ENCODE measurements at places on chromosomes 6 and 20.

- peak overlapping the region; percentile 60 for H3K27ac ChIP-seq
- H3K4me1 ChIP-seq: peaks cover 52% of the 10 kb centered on the region
- no peaks in the 10 kb centered on the region for H3K36me3 ChIP-seq
- no peak overlapping the region for H3K4me3 ChIP-seq
Measured at GRCh38 chr6:41578217-41579087, 32.3 kb downstream of the FOXP4 start.

DNA sequence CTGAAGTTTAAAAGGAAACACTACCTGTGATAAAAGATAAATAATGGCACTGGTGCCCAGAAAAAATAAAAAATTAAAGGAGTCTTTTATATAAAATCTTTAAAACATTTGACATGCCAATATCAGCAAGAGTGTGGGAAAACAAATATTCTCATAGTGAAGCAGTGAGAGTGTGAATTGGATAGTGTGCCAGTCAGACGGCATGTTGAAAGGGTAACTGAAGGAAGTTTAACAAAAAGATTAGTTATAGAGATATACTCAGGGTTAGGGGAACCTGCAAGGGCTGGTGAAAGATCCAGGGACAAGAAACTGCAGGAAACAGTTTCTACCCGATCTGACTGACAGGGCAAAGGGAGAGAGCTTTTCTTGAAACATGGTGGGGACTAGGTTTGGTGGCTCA is 22.2 kb upstream of the GMNN start:
- no peaks in the 10 kb centered on the region for H3K36me3 ChIP-seq
- H3K27me3 ChIP-seq: no peaks in the 10 kb centered on the region
- H3K4me1 ChIP-seq: no peaks in the 10 kb centered on the region
- no peak overlapping the region for H3K4me3 ChIP-seq
- no peak overlapping the region for H3K27ac ChIP-seq

- no peaks in the 10 kb centered on the region for H3K4me1 ChIP-seq
- no peaks in the 10 kb centered on the region for H3K27me3 ChIP-seq
- H3K4me3 ChIP-seq: no peak overlapping the region
- no peak for DNase-seq
- H3K36me3 ChIP-seq: no peaks in the 10 kb centered on the region
Measured at GRCh38 chr6:11126876-11127275, 15.4 kb upstream of the ERVFRD-1 start.

GRCh38 chr6:154732538-154733182 is 556 bp upstream of the SCAF8 start:
- H3K27me3 ChIP-seq: no peaks in the 10 kb centered on the region
- H3K4me1 ChIP-seq: peaks cover 36% of the 10 kb centered on the region
- no peak for DNase-seq
- H3K27ac ChIP-seq: peak overlapping the region; percentile 100
- H3K36me3 ChIP-seq: no peaks in the 10 kb centered on the region

- DNase-seq: no peak
- no peak overlapping the region for H3K4me3 ChIP-seq
- no peaks in the 10 kb centered on the region for H3K4me1 ChIP-seq
- H3K27me3 ChIP-seq: no peaks in the 10 kb centered on the region
- H3K27ac ChIP-seq: no peak overlapping the region
Measured at GRCh38 chr20:9019833-9020232, 49.1 kb upstream of the PLCB4 start.

DNA sequence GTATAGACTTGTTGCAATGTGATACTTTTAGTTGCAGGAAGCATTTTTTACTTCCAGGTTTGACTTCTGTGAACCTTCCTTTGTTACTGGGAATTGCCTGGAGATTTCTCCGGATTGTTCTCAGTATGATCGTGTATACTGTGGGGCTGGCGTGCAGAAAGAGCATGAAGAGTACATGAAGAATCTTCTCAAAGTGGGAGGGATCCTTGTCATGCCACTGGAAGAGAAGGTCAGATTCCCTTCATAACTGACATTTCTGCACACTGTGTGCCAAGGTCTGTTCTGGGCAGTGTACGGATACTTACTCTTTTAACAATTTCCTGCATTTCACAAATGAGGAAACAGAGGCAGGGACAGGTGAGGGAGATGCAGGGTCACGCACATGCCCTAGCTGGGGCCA is 9.7 kb downstream of the PCMTD2 start:
- DNase-seq: no peak
- no peaks in the 10 kb centered on the region for H3K4me1 ChIP-seq
- peaks cover 9% of the 10 kb centered on the region for H3K36me3 ChIP-seq
- no peak overlapping the region for H3K4me3 ChIP-seq

DNA sequence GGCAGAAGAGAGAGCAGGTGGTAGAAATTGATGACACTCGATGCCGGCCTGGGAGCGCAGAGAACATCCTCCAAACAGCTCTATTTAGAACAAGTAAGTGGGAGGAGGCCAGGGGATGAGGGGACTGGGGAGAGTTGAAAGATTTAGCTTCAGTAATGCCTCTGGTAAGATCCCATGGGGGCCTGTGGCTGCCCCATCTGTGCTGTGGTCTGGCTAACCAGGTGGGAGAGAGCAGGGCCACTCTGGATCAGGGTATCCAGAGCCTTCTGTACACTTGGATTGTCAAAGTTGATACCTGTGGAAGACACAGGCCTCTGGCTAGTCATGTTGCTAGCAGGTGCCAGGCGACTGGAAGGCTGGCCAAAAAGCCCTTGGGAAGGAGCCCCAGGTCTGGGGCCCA is 27.6 kb downstream of the NCOA5 start:
- H3K4me3 ChIP-seq: no peak overlapping the region
- H3K27ac ChIP-seq: no peak overlapping the region
- peaks cover 71% of the 10 kb centered on the region for H3K36me3 ChIP-seq
- no peak for DNase-seq

GRCh38 chr6:107653183-107653580 is 163.3 kb downstream of the SOBP start:
- H3K4me3 ChIP-seq: no peak overlapping the region
- no peak overlapping the region for H3K27ac ChIP-seq
- H3K27me3 ChIP-seq: no peaks in the 10 kb centered on the region
- no peaks in the 10 kb centered on the region for H3K36me3 ChIP-seq

DNA sequence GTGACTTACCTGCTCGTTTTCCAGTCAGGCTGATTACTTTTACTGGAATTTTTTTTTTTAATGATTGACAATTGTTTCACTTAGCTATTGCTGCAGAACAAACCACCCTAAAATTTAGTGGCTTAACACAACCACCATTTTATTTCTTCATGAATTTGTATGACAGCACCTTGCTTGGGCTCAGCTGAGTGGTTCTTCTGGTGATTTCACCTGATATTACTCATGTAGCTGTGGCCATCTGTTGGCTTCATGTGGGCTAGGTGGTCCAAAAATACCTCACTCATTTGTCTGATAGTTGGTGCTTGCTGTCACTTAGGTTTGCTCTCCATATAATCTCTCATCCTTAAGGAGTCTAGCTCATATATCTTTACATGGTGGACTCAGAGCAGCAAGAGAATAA is 5.3 kb downstream of the ISM1 start:
- no peaks in the 10 kb centered on the region for H3K36me3 ChIP-seq
- no peak overlapping the region for H3K27ac ChIP-seq
- peaks cover 19% of the 10 kb centered on the region for H3K4me1 ChIP-seq
- no peaks in the 10 kb centered on the region for H3K27me3 ChIP-seq
- H3K4me3 ChIP-seq: no peak overlapping the region

DNA sequence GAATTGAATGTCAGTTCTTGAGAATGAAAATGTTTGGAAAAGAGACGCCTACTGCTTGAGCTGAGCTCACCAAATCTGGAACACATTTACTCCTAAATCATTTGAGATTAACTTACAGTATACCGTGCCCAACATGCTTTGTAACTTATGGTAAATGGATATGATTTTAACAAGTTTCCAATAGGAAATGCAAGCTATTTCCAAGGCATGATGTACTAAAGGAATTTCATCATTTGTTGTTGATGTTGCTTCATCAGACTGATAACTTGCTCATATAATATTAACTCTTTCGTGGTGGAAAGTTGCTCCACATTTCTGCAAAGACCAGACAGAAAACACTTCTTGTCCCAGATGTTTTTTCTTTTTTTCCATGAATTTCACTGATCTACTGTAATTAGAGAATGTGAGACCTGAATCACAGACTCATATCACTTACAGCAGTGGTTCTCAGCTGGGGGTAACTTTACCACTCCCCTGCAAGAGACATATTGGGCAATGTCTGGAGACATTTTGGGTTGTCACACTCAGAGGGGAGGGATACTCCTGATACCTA is 116.6 kb upstream of the TRAF3IP2 start:
- no peaks in the 10 kb centered on the region for H3K27me3 ChIP-seq
- H3K4me3 ChIP-seq: no peak overlapping the region
- no peaks in the 10 kb centered on the region for H3K36me3 ChIP-seq

DNA sequence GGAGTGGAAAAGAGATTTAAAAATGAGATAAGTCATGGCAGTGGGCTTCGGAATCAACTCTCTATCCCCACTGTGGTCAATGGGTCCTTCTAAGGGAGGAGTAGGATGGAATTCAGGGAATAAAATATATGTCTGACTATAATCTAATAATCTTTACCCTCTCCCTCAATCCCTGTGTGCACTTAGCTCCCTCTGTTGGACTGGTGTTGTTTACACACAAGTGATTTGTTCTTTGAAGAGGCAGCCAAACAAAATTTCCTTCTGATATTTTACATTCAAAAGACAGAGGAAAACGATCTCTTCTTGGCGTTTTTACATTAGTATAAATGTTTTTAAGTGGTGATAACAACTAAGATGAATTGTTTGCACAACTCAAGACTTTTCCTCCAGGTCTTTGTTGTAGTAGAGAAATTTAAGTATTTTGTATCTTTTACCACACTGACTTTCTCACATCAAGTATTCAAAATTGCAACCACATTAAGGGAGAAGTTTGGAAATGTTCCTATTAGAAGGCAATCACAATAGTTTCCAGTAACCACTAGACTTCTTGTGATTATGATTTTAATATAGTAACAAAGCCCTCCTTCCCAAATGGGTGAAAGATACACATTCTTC is 317.8 kb downstream of the CENPW start:
- H3K4me1 ChIP-seq: no peaks in the 10 kb centered on the region
- no peaks in the 10 kb centered on the region for H3K27me3 ChIP-seq
- no peak overlapping the region for H3K27ac ChIP-seq
- no peak for DNase-seq
- H3K4me3 ChIP-seq: no peak overlapping the region
- no peaks in the 10 kb centered on the region for H3K36me3 ChIP-seq

DNA sequence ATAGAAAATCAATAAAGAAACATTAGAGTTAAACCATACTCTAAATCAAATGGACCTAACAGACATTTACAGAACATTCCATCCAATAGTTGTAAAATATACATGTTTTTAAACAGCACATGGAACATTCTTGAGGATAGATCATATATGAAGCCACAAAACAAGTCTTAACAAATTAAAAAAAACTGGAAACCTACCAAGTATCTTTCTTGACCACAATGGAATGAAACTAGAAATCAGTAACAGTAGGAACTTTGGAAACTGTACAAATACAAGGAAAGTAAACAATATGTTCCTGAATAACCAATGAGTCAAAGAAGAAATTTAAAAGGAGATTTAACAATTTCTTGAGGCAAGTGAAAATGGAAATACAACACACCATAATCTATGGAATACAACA is 91.2 kb upstream of the GLP1R start:
- no peak overlapping the region for H3K27ac ChIP-seq
- H3K4me1 ChIP-seq: no peaks in the 10 kb centered on the region
- no peak overlapping the region for H3K4me3 ChIP-seq
- DNase-seq: no peak
- no peaks in the 10 kb centered on the region for H3K27me3 ChIP-seq
- H3K36me3 ChIP-seq: no peaks in the 10 kb centered on the region

DNA sequence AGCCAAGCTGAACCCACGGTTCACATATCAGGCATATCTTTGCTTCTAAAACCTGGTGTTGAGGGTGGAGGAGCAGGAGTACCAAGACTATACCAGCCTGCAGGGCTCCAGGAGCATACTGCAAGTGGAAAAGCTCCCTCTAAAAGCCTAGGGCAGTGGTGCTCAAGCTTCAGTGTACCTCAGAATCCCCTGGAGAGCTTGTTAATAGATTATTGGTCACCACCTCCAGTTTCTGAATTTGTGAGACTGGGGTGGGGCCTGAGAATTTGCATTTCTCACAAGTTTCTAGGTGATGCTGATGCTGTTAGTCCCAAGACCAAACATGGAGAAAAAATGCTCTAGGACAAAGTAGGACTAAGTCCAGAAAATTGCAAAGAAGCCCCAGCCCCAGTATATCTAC is 65.4 kb downstream of the FILIP1 start:
- DNase-seq: no peak
- no peaks in the 10 kb centered on the region for H3K4me1 ChIP-seq
- no peak overlapping the region for H3K27ac ChIP-seq
- no peaks in the 10 kb centered on the region for H3K36me3 ChIP-seq

DNA sequence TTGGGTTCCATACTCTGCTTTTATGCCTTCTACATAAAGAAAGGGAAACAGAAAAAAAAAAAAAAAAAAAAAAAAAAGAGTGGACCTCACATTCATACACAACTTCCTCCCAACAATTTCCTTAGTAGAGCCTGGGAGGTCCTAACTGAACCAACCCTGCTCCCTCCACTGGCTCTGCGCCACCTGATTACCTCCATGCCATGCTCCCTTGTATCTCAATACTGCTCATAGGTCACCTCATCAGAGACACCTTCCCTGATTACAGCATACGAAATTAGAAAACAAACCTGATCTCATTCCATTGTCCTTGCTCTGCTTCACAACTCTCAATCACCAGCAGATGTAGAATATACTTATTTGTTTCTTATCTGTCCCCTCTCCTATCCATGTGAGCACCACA is 134.2 kb upstream of the EYA4 start:
- no peaks in the 10 kb centered on the region for H3K36me3 ChIP-seq
- no peak for DNase-seq
- H3K27ac ChIP-seq: no peak overlapping the region
- H3K4me3 ChIP-seq: no peak overlapping the region
- H3K27me3 ChIP-seq: no peaks in the 10 kb centered on the region

GRCh38 chr20:44733341-44734069 is 12.2 kb upstream of the KCNK15 start:
- no peaks in the 10 kb centered on the region for H3K36me3 ChIP-seq
- DNase-seq: peak; percentile 74
- H3K27me3 ChIP-seq: no peaks in the 10 kb centered on the region
- H3K4me1 ChIP-seq: peaks cover 22% of the 10 kb centered on the region
- no peak overlapping the region for H3K27ac ChIP-seq

GRCh38 chr20:10537850-10538480 is 102.9 kb downstream of the SLX4IP start:
- no peaks in the 10 kb centered on the region for H3K4me1 ChIP-seq
- no peaks in the 10 kb centered on the region for H3K36me3 ChIP-seq
- H3K27me3 ChIP-seq: no peaks in the 10 kb centered on the region
- no peak for DNase-seq
- no peak overlapping the region for H3K4me3 ChIP-seq

DNA sequence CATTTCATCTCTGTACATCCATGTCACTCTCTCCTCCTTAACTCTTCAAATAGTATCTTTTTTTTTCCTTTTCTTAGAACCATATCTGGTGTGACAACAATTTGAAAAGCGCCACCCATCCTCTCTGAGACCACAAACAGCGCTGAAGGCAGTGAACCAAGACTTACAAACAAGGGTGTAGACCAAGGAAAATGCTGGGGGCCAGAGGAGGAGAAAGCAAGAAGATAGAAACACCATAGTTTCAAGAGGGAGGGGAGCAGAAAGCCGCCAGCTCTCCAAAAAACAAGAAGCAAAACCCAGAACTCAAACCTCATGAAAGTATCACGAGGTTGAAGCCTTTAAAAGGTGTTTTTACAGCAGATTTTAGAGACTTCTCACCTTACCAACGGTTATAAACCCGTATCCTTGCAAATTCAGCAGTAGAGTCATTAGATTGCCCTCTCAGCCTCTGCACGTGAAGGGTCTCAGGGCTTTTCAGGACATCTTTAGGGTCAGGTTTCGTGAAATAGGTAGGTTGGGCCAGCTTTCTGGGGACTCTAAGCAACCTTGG is 13.3 kb upstream of the RIPOR2 start:
- H3K27me3 ChIP-seq: no peaks in the 10 kb centered on the region
- DNase-seq: no peak
- H3K27ac ChIP-seq: no peak overlapping the region
